Stimulated activated CD4-positive, alpha-beta T cell treated with anti-CD3 and anti-CD28 coated beads, TNF-alpha, amount 100 ng/mL, for 48 hours (primary cell): ENCODE measurements at places on chromosomes 13 and 19.

DNA sequence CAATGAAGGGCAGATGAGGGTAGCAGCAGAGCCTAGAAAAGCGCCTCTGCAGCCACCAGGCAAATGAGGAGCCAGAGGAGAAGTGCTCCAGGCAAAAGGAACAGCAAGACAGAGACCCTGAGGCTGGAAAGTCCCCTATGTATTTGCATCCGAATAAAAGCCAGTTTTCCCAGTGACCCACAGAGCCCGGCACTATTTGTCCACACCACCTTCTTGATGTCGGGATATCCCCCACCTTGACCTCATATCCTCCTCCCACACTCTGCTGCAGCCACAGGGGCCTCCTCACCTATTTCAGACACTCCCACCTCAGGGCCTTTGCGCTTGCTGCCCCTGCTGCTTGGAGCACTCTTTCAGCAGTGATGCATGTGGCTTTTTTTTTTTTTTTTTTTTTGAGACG lies 6.6 kb downstream of the ATG4D start:
- no peak for DNase-seq

DNA sequence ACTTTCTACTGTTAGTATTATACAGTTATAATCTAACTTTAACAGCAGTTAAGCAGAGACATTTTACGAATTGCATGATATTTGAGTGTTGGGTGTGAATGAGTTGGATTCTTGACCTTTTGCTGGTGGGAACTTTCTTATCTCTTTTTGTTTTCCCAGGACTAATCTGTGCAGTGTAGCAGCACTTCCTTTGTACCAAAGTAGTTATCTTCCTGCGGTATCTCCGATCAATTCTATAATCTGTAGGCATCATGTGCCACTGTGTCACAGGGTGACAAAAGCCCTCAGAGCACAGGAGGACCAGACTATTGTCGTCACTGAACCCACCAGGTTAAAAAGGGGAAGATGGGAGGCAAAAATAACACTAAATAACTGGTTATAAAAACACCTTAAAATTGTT lies 823.5 kb downstream of the GPC5 start:
- no peak for DNase-seq

- no peak for DNase-seq
These were observed 44.8 kb downstream of the TSSK6 start for GRCh38 chr19:19470579-19470978.

- no peak for DNase-seq
These were observed 261.1 kb downstream of the TBC1D4 start for GRCh38 chr13:75220861-75221260.

DNA sequence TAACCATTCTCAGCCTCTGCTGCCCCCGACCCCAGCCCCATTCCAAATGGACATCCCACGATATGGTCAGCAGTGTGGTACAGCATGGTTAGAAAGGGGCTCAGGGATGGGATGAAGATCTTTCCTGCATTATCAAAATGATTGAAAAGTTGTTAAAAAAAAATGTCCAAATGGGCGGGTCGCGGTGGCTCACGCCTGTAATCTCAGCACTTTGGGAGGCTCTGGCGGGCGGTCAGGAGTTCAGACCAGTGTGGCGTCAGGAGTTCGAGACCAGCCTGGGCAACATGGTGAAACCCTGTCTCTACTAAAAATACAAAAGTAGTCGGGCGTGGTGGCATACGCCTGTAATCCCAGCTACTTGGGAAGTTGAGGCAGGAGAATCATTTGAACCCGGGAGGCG lies 54.3 kb upstream of the ZNF254 start:
- DNase-seq = no peak

GRCh38 chr13:91459485-91459884 lies 61.1 kb downstream of the GPC5 start:
- DNase-seq = no peak

DNA sequence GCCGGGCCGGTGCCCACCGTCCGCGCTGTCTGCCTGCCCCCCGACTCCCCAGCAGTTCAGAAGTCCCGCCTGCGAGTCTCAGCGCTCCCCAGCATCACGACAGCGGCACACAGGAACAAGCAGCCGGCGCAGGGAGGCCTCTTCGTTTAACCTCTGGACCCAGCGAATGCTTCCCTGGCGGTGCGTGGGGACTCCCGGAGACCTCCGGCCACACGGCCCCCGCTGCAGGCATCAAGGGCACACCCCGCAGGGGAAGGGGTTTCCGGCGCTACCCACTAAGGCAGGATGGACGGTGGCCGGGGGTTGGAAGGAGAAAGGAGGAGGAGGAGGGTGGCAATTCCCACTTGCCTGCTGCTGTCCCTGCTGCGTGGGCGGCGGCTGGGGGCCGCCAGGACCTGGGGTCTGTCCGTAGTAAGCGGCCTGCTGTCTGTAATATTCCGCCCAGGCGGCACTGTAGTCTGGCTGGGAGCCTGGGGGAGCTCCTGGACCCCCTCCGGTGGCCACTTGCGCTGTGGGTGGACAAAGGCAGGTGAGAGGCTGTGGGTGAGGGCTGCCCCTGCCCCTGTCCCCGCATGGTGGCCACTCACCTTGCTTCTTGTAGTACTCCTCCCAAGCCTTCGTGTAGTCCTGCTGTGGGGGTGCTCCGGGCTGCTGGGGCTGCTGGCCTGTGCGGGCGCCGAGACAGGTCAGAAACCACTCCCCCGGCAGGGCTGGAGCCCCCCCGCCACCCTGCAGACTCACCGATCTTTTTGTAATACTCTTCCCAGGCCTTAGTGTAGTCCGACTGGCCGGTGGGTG lies 9.6 kb downstream of the KHSRP start:
- DNase-seq = no peak

DNA sequence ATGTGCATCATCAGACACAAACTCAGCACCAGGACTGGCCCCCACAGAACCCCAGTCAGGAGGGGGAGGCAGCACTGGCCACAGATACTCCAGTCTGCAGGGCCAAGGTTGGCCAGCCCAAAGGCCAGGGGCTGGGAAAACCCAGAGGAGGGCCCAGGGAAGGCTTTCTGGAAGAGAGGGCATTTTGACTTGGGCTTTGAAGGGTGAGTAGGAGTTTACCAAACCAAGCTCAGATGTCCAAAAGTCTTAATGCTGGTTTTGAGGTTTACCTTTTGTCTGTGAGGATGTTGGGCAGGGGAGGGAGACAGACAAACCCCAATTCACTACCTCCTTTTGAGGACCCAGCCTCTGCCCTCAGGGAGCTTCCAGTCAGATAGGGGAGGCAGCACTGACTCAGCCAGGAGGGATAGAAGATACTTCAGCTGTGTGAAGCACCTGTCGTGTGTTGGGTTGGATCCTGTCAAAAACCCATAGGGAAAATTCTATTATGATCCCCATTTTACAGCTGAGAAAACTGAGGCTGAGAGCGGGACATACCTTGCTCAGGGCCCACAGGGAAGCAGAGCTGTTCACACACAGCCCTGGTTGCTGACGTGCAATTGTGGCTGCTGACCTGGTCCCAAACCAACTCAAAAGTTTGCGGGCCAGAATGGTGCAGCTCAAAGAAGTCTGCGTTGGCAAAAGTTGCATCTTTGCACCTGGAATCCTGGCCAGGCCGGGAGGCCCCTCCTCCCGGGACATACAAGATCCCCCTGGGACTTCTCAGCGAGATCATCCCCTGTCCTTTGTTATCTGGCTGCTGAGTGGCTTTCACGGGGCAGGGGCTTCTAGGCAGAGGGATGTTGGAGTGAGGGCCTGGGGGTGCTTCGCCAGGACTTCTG lies 13.1 kb downstream of the CILP2 start:
- DNase-seq = no peak

DNA sequence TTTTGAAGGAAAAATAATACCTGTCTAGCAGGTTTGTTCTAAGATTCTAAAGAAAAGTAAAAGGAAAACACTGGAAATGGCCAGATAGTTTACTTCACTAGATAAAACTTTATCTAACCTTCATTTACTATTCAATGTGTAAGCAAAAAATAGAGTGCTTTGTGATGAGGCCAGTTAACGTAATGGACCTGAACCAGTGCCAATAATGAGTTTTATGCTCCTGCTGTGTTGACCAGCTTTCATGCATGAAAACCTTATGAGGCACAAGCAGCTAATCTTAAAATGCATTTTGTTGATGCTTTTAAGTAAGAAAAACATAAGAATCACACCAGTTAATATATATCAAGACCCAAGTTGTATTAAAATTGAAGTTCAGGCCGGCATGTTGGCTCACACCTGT lies 617.2 kb upstream of the GPC6 start:
- no peak for DNase-seq

- DNase-seq = no peak
These were observed 19.0 kb downstream of the CD177 start for GRCh38 chr19:43372462-43372861.

- no peak for DNase-seq
These were observed 12.5 kb downstream of the LAIR2 start for GRCh38 chr19:54515156-54515555.

- no peak for DNase-seq
These were observed 5.4 kb downstream of the NLRP12 start for GRCh38 chr19:53818756-53819155.

DNA sequence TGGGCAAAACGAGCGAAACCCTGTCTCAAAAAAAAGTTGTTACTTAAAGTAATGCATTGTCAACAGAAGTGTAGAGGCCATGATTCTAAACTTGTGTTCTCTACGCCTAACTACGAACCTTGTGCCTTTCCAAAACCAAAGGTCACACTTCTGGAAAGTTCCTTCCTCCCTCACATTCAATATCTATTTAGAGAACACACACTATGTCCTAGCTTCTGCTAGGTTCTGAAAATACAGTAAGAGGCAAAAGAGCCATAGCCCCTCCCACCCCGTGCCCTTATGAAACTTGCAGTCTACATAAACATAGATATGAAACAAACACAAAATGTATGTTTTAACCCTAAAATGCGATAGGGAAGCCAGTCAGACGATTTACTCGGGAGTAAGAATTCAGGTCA lies 36.4 kb downstream of the RNF6 start:
- DNase-seq = no peak

DNA sequence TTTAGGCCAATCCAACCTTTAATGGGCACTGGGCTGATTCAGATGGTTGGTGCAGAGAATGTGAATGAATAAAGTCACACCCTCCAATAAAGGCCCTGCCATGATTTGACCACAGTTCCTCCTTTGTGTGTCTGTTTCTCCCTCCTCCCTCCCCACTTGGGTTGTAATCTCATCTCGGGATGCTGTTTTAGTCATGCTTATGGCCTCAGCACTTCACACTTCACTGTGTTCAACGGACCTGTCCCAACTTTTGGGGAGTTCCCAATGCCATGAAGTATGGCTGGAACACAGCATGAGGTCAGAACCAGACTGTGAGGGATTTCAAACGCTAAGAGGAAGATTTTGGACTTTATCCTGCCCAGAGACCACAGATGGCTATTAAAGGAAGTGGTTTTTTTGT lies 5.6 kb upstream of the RAB8A start:
- DNase-seq = no peak

DNA sequence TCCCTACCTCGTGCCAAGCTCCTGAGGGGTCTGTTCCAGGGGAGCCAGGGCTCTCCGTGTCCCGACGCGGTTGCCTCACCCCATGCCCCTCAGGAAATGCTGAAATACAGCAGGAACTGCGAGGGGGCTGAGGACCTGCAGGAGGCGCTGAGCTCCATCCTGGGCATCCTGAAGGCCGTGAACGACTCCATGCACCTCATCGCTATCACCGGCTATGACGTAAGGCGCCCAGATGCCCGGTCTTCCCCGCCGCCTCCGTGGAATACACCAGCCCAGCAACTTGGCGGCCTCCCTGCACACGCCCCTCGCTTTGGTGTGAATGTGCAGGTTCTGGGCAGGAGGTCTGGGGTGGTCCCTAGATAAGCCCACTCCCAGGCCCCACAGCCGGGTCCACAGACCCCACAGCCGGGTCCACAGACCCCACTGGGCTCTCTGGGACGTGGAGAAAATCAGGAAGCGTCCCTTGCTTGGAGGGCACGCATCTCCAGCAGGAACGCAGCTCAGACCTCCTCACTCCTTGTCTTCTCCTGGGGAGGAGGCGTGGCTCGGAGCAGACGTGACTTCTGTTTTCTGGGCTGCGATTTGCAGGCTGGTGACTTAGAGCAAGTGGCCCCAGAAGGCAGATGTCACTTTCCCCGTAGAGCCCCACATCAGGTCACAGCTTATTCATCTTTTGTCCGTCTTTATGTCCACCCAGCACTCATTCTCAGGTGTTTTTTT lies 19.4 kb upstream of the F7 start:
- no peak for DNase-seq
